ENCODE measurements at places on chromosomes 6 and 20.

DNA sequence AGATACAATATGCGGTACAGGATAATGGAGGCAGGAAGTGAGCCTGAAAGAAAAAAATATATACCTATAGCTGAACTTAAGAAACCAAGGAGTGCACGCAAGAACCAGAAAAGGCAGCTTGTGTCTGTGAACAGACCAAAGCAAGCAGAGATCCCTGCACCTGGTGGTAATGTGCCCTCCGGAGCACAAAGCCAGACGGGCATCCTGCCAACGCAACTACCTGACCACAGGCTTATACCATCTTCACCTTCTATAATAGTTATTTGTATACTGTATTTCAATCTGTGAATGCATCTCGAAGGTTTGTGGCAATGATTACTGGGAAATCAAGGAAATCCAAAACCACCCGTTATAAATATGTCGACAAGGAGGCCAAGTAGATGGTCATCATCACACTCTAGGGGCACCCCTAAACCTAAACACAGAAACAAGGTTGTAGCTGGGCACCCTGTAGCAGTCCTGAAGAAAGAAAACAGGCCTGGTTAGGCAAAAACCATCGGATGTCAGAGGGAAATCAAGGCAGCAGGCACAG, 801 bp downstream of the FBXL4 start:
- DNase-seq: peak; percentile 71

- no peak for DNase-seq
Observed at GRCh38 chr6:13917141-13917540, 7.6 kb upstream of the RNF182 start.

DNA sequence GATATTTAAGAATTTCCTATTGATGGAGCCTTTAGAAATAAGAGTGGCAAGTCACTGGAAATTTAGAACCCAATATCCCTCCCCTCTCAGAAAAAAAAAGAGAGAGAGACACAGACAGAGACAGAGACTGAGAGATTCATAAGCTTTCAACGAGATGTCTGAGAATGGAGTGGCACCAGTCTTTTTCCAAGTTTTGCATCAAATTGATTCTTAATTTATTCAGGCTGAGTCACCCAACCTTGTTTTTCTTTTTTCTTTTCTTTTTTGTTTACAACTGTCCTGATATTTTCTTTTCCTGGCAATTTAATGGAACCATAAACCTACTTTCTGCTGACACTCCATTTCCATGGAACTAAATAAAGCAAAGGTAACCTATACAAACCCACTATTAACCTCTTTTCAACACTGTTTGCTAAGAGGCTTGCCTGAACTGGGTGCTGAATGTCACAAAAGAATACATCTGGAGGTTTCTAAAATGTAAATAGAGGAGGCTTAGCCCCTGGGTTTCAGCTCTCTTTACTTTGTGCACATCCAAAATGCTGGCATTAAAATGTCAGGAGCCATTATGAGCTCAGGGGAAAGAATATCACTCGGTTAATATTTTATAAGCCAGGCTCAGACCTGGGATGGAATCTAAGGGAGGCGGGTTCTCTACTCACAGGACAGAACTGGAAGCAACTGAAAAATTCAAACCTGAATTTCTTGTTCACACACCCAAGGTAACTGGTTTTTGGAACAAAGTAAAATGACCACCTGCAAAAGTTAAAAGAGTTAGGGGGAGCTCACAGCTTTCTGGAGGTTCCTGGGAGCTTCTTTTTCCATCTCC, 100.8 kb downstream of the BFSP1 start:
- DNase-seq: no peak

DNA sequence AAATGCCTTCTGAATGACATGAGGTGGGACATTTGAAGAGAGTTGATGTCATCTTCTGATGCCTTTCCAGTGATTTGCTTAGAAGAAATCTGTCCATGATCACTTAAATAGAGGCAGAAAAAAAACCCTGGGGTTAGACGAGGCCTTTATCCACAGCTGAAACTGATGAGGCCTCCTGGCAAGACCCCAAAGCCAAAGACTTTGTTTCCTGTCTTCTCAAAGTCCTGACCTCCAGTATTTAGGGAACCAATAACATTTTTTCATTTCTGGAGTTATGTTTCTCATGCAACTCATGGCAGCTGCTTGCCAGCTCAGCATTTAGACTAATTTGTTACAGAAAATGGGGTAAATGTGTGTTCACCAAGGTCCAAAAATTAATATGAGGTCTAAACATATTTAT, 248.0 kb upstream of the PRDM1 start:
- DNase-seq: no peak

DNA sequence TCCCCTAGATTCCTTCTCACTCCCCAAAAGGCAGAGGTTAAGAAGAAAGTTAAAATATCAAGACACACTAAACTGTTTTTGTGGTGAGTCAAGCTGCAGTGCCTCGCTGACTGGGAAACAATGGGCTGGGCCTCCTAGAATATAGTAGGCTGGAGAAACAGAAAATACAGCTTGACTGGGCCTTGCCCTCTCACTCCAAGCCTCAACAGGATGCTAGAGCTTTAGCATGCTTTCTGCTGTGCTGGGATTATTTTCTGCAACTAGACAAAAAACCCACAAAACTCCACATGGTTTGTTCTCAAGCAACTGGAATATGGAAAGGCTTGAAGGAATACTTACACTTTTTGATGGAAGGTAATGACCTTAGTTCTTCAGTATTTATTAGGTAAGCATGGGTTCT, 27.9 kb downstream of the FOXO3 start:
- peak; percentile 51 for DNase-seq

DNA sequence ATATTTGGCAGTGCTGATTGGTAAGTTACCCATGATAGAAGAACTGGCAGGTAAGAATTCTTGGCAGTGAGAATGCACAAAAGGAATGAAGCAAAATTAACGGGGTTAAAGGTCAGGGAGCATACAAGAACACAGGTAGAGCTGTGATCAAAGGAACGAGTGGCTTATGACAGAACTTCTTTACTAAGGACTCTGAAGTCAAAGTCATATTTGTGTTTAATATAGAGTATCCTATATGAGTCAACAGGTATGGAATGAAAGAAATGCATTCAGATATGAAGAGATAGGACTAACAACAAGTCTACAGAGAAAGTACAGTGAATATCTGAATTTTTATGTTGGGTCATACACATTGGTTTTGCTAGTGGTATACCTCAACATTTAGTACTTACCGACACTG, 209.0 kb upstream of the CITED2 start:
- no peak for DNase-seq

GRCh38 chr6:29519291-29520010, 31.7 kb upstream of the MAS1L start:
- no peak for DNase-seq

DNA sequence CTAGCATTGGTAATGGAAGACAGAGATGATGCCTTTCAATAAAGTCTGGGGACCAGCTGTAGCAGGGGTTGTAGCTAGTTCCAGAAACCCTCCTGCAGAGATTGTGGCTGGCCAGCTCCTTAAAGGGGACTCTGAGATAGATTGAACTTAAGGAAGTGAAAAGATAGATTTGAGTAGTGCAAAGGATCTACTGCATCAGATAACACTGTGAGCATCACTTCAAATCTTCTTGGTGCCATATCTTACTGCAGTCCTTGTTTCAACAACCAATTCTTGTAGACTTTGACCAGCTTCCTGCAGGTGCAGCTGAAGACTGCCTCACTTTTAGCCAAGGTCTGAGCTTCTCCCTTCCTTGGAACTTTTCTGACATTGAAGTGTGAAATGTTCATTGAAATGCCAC, 14.8 kb upstream of the CEP162 start:
- DNase-seq: no peak

DNA sequence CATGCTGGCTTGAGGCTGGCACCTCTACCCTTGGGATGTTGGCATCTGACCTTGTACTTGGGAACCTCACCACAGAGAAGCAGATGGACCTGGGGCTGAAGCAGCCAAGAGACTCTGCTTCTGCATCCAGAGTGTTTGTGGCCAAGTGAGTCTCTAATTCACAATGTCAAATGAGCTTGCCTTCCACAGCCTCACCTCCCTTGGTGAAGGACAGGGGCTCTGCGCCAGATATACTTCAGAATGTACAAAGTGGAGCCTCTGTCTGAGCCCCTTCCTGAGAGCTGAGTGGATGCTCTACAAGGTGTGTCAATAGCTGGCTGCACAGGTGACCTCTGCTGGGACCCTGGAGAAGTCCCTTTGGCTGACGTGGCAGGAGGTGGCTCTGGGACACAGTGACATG, 508.9 kb downstream of the CDH26 start:
- no peak for DNase-seq

GRCh38 chr6:155001482-155001881, 6.4 kb downstream of the TIAM2 start:
- no peak for DNase-seq

DNA sequence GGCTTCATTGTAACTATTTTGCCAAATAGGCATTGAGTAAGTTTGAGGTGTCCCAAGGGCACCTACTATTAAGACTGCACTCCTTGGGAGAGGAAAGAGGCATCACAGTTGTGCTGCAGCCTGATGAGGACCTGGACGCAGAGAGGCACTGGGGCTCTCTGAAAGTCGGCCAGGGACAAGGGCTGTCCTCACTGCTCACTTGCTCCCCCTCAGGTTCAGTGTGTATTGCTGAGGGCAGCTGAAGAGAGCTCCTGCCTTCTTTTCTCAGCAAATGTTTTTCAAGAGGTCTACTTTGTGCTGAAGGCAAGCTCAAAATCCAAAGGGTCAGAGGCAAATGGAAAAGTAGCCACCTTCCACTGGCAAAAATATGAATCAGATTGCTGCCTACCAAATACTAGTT, 331.8 kb downstream of the RIMS1 start:
- no peak for DNase-seq

DNA sequence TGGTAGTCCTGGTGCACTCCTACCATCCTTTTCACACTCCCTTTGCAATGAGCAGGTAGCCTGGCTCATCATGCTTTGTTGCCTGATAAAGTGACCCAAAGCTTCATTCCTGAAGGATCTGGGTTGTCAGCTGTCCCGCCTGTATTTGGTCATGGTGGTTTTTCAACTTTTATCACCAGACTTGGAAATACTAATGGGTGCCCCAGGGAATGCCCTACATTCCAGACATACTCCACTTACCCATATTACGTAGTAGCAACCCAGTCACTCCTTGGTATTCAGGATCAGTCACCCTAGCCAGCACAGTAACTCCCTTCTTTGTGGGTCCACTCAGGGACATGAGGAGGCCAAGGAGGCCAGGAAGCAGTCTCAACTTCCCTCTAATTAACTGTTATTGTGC, 199.2 kb downstream of the MAFB start:
- no peak for DNase-seq

- DNase-seq: no peak
Observed at GRCh38 chr6:94859924-94860323, 717.4 kb upstream of the MANEA start.

DNA sequence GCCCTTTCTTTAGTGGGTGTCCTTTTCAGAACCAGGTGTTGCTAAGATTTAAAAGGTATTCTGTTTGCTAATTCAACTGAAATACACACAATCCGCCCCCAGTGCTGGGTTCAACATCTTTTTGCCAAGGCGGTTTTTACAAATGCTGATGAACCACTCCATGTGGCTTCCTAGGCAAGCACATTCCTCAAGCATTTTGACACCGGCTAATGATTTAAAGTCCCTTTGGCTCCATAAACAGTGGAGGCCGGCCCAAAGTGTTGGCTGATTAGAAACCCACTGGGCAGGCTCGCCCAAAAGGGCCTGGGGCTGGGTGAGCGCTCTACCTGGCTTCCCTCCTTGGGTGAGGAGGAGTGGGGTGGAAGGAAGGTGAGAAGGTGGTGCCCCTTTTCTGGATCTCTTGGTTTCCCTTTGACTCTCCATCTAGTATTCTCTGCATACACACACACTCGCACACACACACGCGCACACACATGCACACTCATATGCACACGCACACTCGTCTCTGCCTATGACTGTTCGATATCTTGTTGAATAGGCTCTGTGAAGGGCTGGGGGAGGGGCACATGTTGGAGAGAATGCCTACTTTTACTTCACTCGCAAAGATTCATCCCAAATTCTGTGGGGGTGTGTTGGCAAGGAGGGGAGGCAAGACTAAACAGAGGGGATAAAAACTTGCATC, 66.7 kb upstream of the ARMC2 start:
- no peak for DNase-seq

GRCh38 chr6:72974276-72974675, 251.0 kb downstream of the KHDC1L start:
- DNase-seq: no peak

DNA sequence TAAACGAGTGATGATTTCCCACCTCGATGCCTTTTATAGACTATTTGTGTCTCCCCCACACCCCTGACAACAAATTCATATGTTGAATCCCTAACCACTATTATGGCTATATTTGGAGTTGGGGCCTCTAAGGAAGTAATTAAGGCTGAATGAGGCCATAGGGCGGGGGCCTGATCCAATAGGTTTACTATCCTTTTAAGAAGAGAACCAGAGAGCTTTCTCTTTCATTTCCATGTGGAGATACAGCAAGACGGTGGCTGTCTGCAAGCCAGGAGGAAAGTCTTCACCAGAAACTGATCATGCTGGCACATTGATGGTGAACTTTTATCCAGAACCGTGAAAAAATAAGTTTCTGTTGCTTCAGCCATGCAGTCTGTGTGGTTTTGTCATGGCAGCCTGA, 38.9 kb upstream of the CLIC5 start:
- no peak for DNase-seq
